Mesothelial cell of epicardium (in vitro differentiated cells): ENCODE measurements at places on chromosomes 1 and 21. TPM values are rescaled to one million over a fixed set of nuclear protein-coding genes. Genes with fewer than 3 reads are reported as not detected.

DNA sequence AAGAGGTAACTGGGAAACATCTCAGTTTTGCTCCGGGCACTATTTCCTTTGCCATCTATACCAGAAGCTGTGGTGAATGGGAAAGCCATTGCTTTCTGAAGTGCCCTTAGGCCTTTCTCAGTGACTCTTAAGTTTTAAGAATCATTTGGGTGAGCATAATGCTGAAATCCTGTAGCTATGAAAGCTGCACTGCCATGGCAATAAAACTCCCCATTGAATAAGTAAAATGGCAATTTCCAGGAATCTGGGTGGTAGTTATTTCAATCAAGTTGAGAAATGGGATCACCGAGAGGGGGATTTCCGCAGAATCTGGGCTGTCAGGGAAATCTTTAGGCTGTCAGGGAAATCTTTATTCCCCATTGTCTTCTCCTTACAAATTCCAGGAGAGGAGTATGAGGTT, 26.8 kb upstream of the MACF1 start:
- peaks cover 7% of the 10 kb centered on the region for H3K36me3 ChIP-seq
- H3K4me3 ChIP-seq, result no peak overlapping the region
- H3K27ac ChIP-seq, result no peak overlapping the region
- DNase-seq, result no peak
- H3K27me3 ChIP-seq, result no peaks in the 10 kb centered on the region
- peaks cover 41% of the 10 kb centered on the region for H3K4me1 ChIP-seq

DNA sequence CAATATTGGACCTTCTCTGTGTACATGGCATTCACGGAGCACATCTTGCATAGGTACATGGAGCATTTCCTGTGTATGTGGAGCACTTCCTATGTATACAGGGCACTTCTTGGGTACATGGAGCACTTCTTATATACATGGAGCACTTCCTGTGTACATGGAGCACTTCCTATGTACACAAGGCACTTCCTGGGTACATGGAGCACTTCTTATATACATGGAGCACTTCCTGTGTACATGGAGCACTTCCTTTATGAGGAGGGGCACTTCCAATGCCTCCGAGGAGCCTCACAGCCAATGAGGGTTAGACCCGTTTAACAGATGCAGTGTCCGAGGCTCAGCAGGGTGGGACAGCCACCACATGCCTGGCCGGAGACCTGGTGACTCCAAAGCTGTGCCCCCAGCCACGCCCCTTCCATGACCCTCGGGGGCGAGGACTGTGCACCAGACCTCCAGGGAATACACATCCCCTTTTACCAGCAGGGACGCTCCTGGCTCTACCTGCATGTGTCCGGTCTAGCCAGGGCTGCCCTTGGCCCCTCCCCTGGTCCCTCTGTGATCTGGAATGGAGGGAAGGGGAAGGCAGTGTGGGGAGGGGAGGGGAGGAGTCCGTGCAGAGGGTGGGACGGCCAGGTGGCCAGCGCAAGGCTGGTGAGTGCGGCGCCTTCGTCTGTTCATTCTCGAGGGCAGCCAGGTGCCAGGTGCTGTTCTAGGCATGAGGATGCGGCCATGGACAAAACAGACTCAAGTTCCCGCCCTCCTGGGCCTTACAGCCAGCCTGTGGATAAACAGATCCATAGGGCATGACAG, 195.1 kb upstream of the TMEM51 start:
- H3K27ac ChIP-seq, result no peak overlapping the region
- H3K4me1 ChIP-seq, result peaks cover 10% of the 10 kb centered on the region
- no peaks in the 10 kb centered on the region for H3K27me3 ChIP-seq
- no peak for DNase-seq

DNA sequence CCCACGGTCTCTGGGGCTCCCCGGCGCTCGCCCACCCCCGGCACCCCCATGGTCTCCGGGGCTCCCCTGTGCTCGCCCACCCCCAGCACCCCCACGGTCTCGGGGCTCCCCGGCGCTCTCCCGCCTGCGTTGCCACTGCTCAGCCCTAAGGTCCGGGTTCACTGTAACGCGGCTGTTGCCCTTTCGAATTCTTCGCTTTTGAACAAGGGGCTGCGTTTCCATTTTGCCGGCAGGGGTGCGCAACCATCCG, 5.2 kb upstream of the FTCD start:
- H3K36me3 ChIP-seq, result peaks cover 13% of the 10 kb centered on the region
- H3K27me3 ChIP-seq, result no peaks in the 10 kb centered on the region
- H3K4me1 ChIP-seq, result no peaks in the 10 kb centered on the region
- no peak for DNase-seq

GRCh38 chr1:12097321-12097720, 34.2 kb downstream of the TNFRSF8 start:
- H3K4me3 ChIP-seq, result no peak overlapping the region
- no peaks in the 10 kb centered on the region for H3K36me3 ChIP-seq
- no peaks in the 10 kb centered on the region for H3K27me3 ChIP-seq
- H3K27ac ChIP-seq, result no peak overlapping the region

- no peaks in the 10 kb centered on the region for H3K36me3 ChIP-seq
- no peak overlapping the region for H3K27ac ChIP-seq
- peaks cover 3% of the 10 kb centered on the region for H3K27me3 ChIP-seq
- no peak for DNase-seq
Observed at GRCh38 chr1:221858818-221859611, 117.1 kb upstream of the DUSP10 start.

DNA sequence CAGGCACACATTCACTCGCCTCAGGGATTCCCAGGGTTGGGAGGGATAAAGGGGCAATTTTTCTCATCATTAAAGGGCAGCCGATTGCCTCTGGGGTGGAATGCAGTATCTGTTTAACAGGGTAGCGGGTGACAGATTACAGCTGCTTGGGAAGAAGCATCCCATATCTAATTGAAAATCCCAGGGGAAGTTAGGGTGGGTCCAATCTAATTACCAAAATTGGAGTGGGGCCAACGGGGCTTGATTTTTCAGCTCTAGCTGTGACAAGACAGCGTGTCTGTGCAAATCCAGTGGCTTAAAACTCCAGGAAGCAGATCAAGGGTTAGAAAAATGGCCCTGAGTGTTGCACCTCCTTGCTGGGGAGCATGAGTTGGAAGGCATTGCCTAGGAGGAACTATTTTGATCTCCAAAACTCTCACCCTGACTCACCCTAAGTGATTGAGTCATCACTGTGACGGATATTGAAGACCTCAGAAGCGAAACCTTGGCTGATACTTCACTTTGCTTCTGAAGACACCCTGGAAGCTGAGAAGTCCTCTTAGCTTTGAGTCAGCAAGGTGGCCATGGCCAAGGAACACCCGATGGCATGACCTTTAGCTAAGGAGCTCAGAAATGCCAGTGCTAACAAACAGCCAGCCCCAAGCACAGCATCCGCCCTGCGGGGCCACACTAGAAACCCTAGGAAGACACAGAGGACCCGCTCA, 46.0 kb downstream of the GRHL3 start:
- no peak overlapping the region for H3K4me3 ChIP-seq
- peaks cover 6% of the 10 kb centered on the region for H3K36me3 ChIP-seq
- peaks cover 32% of the 10 kb centered on the region for H3K4me1 ChIP-seq
- H3K27me3 ChIP-seq, result peaks cover 6% of the 10 kb centered on the region
- H3K27ac ChIP-seq, result peak overlapping the region; percentile 69

DNA sequence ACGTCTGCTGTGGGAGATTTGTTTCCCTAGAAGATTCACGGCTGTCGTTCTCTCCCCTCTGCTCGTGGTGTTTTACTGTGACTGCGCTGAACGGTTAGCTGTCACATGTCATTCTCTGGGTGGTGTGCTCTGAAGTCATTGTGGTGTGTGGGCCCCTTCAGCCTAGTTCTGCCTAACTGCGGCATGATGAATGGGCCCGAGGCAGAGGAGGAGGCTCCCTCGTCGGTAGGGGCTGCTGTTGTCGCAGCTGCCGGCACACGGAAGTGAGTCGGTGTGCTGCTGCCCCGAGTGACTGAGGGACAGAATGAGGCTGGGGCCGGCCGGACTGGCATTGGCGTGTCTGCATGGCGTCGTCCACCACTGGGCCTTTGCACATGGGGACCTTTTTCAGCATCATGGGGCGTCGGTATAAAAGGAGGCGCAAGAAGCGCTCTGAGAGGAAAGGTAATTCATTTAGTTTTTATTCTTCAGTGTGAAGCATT, 77.9 kb downstream of the ADARB1 start:
- peaks cover 26% of the 10 kb centered on the region for H3K4me1 ChIP-seq
- H3K36me3 ChIP-seq, result no peaks in the 10 kb centered on the region
- peak overlapping the region; percentile 40 for H3K27ac ChIP-seq
- no peaks in the 10 kb centered on the region for H3K27me3 ChIP-seq
- peak; percentile 42 for DNase-seq
- H3K4me3 ChIP-seq, result peak overlapping the region; percentile 47

DNA sequence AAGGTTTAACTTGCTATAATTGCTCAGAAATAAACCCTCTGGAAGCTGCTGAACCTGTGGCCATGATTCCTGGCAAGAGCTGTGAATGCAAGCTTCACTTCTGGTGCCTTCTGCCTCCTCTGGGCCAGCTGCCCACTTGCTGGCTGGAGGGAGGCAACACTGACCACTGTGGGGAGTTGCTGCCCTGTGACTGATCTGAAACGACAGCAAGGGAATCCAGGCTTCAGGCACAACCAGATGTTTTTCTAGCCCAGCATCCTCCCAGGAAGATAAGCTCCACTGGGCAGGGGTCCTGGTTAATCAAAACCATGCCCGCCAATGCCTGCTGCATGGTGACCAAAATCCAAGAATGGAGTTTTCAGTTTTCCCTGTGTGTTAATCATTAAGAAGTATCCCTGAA, 180.0 kb upstream of the HMGB4 start:
- H3K4me3 ChIP-seq, result no peak overlapping the region
- H3K27ac ChIP-seq, result no peak overlapping the region
- DNase-seq, result no peak

Gene CLEC20A
- total RNA-seq, result not detected in 3 replicates

Gene ZNF695
- total RNA-seq, result 5.9 to 9.2 TPM (median 7.7 TPM) in 3 replicates

Gene MTFR1L
- total RNA-seq, result 74.3 to 76.6 TPM (median 74.7 TPM) in 3 replicates
